ENCODE measurements at places on chromosomes 11 and 22. TPM values are rescaled to one million over a fixed set of nuclear protein-coding genes. Genes with fewer than 3 reads are reported as not detected.

The RTN4R gene
- total RNA-seq, result 10.2 TPM

DNA sequence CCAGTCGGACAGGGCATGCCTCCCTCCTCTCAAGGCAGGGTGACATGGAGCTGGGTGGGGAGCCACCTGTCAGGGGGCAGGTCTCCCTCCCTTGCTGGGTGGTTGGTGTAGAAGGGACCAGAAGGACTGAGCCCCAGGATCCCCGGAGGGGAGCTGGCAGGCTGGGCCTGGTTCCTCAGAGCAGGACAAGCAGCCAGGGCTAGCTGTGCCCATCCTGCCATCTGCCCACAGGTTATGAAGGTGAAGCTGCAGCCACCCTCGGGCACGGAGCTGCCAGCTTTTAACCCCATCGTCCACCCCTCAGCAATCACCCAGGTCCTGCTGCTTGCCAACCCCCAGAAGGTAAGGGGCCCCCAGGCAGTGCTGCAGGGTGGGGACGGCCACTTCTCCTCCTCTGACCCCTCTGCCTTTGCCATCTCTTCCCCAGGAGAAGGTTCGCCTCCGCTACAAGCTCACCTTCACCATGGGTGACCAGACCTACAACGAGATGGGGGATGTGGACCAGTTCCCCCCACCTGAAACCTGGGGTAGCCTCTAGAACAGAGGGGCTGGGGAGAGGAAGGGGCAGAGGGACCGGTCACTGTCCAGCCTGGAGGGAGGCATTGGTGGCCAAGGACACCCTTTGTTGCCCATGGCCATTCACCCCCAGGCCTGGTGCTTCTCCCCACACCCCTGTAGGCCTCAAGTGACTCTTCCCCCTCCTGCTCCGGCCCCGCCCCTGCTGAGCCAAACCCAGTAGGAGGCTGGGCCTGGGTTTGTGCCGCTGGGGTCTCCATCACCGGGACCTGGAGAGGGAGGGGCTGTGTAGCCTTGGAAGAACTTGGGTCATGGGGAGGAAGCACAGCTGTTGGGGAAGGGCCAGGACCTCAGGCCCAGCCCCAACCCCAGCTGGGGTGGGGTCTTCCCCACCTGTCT lies 7.0 kb upstream of the SH3BP1 start:
- DNase-seq, result no peak

- no peak for DNase-seq
Measured at GRCh38 chr22:46050916-46051614, 74.1 kb upstream of the WNT7B start.

DNA sequence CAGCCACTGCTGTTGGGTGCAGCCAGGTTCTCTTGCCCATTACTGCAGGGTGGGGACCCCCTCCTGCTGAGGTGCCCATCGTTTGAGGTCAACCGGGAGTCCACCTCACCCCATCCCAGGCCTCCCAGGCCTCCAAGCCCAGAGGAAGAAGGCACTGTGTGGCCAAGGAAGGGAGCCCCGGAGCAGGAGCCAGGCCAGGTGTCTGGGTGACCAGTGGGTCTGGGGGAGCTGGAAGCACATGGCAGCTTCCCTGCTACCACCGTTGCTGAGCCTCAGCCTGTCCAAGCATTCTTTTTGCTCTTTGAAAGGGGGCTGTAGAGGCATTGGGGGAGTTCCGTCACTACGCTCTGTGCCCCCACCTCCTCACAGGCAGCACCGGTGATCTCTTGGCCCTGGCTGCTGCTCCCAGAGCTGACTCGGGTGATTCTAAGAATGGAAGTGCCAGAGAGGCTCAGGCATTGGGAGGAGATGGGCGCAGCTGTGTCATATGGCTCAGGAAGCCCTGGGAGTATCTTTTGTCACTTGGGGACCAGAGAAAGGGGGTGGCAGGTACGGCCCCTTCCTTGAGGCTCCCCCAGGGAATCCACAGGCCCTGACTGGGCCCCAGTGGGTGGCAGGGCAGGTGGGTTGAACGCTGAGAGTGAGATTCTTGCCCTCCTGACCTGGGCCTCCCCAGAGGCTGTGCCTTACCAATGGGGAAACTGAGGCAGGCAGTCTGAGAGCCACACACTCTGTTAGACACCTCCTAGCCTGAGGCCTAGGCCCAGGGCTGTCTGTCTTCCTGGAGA lies 1.9 kb downstream of the SEPTIN5 start:
- no peak for DNase-seq

GRCh38 chr11:134734141-134734845 lies 322.3 kb upstream of the B3GAT1 start:
- DNase-seq, result no peak

DNA sequence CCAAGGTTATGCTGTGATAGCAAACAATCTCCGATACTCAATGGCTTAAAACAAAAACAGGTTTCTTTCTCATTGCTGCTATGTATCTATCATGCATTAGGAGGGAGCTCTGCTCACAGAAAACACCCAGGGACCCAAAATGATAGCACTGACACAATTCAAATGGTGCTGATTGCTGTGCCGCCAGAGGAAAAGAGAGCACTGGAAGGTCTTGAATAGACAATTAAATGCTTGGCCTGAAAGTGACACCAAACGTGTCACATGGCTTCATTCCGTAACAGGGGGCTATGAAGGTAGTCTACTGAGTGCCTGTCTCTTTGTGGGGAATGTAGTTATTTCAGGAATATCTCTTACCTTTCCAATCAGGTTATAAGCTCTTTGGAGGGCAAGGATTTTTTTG lies 94.2 kb downstream of the FAR1 start:
- DNase-seq, result no peak

DNA sequence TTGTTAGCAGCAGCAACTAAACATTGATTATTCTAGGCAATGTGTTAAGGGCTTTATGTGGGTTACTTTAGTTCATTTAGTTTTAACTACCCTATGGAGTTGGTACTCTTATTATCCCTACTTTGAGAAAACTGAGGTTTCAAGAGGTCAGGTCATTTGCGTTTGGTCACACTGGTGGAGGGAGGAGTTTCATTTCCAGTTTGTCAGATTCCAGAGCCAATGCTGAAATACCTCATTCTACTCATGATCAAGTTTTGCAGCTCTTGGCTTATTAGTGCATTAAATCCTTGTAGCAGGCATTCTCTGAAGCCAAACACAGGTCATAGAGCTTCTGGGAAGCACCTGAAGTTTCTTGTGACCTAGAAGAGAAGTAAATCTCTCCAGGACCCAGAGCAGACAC lies 24.1 kb upstream of the POGLUT3 start:
- DNase-seq, result no peak

GRCh38 chr11:44333271-44334218 lies 23.6 kb upstream of the ALX4 start:
- DNase-seq, result no peak

GRCh38 chr11:76801225-76801624 lies 18.1 kb downstream of the TSKU start:
- no peak for DNase-seq

The IRAG1 gene
- total RNA-seq, result 1.6 TPM

The HTR3A gene
- 1.2 TPM for total RNA-seq

DNA sequence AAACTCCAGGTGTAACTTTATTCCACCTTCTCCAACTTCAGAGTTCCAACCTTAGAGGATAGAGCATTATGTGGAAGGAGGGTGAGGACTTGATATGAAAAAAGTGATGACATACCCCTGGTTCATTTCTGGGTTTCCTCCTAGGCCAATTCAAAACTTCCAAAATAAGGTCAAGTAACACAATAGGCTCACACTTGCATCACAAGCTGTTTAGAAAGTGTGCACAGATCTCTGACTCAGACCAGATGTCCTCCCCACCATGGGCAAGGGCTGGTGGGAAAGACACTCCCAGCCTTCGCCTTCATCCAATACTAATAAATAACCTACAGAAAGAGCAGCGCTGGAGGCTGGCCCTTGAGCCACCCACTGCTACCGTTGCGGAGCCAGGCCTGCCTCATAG lies 5.8 kb upstream of the BUD13 start:
- no peak for DNase-seq

GRCh38 chr11:34300926-34301295 lies 56.9 kb downstream of the ABTB2 start:
- DNase-seq, result no peak

- DNase-seq, result no peak
Measured at GRCh38 chr22:21700822-21701221, 34.8 kb downstream of the YPEL1 start.

The LGR4 gene
- total RNA-seq, result 17.1 TPM

DNA sequence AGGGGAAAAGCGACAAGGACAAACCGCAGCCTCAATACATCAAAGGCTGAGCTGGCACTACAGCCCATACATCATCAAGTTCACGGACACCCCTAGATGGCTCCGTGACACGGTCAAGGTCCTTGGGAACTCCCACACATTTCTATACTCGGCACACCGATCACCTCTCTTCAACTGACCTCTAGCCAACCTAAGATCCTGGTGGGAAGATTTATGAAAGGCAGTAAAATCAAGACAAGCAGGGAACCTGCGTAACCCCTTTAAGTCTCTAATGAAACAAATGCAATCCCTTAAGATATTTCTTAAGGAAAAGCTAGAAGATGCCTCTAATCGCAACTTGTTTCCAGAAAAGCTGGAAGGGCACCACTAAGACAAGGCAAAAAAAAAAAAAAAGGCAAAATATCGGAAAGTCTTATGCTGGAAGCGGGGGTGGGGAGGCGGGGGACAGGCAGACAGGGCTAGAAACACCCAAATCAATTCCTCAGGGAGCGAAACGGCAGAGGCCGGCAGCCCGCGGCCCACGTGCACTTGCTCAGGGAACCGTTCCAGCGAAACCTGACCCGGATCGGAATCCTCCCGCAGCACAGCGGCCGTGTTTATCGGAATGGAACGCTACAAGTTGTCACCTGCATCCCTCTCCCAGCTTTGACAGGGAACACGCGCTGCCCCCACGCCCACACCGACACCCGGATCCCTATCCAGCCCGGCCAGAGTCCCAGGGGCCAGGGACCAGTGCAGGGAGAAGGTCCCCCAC lies 1.4 kb downstream of the ARHGAP20 start:
- no peak for DNase-seq

- no peak for DNase-seq
Measured at GRCh38 chr11:72037554-72038311, 39.0 kb downstream of the IL18BP start.

DNA sequence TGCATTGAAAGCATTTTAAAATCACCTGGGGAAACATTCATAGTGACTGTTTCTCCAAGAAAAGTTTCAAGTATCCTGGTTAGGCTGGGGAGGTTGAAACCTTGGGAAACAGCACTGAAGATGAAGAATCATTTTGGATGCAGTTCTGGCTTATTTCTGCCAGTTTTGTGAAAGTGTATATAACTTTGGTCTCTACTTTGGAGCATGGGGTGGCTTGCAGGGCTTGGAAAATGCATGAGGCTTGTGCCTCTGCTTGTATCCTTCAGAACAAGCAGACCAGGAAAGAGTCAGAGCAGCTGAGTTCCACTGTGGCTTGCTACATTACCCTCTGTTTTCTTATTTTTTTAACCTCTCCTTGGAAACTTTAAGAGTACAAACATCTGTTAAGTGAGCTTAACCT lies 19.5 kb downstream of the SLC5A12 start:
- DNase-seq, result no peak

DNA sequence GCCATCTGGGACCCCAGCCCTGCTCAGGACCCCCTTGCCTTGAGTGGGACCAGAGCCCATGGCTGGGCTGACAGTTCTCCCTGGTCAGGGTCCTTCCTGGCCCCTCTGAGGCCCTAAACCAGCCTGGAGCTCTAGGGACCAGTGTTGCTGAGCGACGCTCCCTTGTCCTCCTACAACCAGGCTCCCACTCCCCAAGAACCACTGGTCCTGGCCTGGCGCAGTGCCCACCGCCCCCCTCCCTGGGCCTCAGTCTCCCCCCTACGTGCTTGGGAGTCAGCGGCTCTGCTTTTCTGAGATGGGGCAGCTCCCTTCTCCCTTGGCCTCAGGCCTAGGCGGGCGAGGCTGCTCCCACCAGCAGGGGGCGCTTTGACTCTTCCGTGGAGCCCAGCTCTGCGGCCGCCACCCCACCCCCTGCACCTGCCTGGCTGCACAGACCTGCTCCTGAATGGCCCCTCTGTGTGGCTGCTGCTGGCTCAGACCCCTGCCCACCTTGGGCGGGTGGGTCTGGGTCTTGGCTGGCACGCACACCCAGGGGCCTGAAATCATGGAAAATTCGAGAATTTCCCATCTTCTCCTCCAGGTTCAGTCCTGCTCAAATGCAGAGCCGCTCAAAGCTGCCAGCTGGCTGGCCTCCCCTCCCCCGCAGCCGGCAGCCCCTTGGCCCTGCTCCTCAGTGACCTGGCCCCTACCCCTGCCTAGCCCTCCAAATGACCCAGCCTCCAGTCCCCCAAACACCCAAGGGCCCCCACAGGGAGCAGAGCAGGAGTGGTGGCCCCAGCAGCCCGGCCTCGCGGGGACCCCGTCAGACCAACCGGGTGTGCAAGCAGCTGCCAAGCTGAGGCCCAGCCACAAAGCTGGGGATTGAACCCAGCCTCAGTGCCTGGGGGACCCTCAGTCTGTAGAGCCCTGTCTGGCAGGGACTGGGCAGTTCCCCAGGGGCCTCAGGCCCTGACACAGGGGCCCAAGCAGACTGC lies 9.1 kb downstream of the PRR33 start:
- DNase-seq, result peak; percentile 80

The NRIP3 gene
- total RNA-seq, result 24.9 TPM

The GRIK4 gene
- 3.3 TPM for total RNA-seq

The GNG3 gene
- 20.0 TPM for total RNA-seq

DNA sequence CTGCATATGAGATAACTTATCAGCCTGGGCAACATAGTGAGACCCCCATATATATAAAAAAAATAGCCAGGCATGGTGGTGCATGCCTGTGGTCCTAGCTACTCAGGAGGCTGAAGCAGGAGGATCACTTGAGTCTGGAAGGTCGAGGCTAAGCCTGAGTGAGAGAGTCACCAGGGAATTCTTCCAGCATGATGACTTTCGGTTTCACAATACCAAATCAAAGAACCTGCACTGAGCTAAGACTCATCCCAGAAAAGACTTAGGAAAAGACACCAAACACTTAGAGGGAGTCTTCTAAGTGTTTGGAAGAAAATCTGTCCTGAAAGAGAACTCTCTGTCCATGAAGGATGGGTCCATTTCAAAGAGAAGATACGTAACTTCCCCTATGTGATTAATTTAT lies 12.7 kb downstream of the STK33 start:
- no peak for DNase-seq

The OR4D9 gene
- total RNA-seq, result not detected

The OR8K5 gene
- not detected for total RNA-seq

The GRIA4 gene
- total RNA-seq, result 63.2 TPM

GRCh38 chr22:19639610-19640135 lies 74.6 kb upstream of the SEPTIN5 start:
- no peak for DNase-seq

DNA sequence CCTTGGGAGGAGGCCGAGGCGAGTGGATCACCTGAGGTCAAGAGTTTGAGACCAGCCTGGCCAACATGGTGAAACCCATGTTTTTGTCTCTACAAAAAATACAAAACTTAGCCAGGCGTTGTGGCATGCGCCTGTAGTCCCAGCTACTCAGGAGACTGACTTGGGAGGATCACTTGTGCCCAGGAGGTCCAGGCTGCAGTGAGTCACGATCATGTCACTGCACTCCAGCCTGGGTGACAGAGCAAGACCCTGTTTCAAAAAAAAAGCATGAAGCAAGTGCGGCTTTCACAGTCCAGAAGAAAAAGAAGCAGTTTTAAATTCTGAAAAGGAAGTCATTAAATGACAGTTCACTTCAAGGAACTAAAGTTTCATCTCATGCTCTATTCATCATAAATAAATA lies 7.1 kb upstream of the LTO1 start:
- no peak for DNase-seq

The ABTB2 gene
- 2.4 TPM for total RNA-seq

The CABP7 gene
- total RNA-seq, result 1.6 TPM

GRCh38 chr11:81655351-81655750 lies 1078.3 kb downstream of the FAM181B start:
- no peak for DNase-seq
